ENCODE measurements at places on chromosomes 1 and 21.

DNA sequence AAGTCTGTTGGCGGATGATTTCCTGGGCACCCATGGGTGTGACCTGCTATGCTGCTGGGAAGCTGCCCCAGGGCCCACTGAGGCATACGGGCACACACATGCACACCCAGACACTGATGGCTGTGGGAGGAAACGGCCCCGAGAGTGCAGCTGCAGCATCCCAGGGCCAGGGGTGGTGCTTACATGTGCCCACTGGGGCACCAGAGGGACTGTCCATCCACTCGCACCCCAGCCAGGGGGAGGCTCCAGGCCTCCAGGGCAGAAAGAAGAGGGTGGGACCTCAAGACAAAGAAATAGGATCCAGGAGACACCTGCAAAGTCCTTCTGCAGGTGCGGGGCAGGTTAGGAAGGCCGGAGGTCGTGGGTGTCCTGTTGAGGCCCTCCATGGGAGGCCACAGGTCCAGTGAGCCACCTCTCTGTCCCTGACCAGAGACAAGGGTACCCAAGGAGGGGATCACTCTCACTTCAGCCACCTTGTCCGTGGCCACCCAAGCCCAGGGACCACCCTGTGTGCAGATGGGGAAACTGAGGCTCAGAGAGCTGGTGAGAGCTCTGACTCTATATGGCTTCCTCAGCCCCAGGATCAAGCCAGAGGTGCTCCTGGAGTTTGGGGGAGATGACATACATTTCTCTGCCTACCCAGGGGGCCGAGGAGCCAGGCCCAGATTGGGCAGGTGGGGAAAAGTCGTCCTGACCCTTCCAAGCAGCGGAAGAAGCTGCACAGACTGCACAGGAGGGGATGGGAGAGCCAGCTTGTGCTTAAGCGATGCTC, 57.1 kb downstream of the WNT9A start:
- DNase-seq: no peak

DNA sequence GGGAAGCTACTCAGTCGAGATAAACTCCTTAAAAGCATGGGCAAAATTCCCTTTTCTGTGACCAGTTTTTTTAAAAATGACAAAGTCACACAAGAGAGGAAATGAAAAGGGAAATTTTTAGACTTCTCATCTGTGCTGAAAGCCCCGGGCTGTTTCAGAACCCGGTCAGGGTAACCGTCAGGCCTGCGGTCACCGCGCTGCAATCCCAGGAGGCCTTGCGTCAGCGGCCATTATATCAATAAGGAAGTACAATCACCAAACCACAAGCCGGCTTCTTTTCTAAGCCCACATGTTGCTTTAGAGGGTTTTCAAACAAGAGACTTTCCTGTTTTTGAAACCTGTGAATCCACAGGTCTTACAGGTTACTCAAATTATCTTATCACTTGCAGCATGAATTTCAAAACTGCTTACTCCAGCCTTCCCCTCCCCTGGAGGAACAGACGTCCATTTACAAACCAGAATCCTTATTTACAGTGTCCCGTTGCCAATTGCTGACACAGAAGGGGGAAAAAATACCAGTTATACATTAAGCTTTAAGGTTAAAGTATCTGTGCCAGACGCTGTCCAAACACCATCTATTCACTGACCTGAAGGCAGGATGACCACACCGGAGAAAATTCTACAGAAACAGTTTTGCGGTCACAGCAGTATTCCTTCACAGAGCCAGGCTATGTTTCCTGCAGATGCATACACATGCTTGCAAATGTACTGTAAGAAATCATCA, 165.3 kb downstream of the TOMM20 start:
- no peak for DNase-seq

- DNase-seq: no peak
Measured at GRCh38 chr1:155831279-155831976, 25.6 kb downstream of the GON4L start.

DNA sequence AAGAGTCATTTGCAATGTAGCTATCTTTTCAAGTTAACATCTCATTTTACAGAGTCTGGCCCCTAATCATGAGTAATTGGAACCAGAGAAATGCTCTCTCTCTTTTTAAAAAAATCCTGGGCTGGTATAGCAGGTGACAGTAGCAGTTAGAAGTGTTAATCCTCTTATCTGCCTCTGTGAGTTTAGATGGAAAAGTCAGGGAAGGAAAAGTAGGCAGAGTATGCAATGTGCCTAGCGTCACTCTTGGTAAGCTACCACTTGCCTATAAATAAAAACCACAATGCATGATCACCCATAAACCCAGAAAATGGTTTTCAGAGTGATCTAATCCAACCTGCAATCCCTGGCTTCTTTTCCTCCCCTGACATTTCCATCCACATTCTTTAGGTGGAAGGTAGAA, 43.2 kb downstream of the UTP25 start:
- DNase-seq: no peak

All from large intestine (tissue), 12 donors.